Liver (tissue), 10 donors: ENCODE measurements at places on chromosomes 4 and X.

DNA sequence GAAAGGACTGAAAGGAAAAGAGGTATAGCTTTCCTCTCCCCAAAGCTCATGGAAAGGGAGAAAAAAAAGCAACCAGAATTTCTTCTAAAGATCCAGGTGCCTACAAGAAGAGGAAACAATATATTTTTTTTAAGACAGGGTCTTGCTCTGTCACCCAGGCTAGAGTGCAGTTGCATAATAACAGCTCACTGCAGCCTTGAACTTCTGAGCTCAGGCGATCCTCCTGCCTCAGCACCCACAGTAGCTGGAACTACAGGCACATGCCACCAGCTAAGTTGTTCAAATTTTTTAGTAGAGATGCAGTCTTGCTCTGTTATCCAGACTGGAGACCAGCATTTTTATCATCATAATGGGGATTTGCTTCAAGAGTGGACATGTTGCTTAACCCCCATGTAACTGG lies 30.5 kb upstream of the BBS12 start:
- no peak for DNase-seq

DNA sequence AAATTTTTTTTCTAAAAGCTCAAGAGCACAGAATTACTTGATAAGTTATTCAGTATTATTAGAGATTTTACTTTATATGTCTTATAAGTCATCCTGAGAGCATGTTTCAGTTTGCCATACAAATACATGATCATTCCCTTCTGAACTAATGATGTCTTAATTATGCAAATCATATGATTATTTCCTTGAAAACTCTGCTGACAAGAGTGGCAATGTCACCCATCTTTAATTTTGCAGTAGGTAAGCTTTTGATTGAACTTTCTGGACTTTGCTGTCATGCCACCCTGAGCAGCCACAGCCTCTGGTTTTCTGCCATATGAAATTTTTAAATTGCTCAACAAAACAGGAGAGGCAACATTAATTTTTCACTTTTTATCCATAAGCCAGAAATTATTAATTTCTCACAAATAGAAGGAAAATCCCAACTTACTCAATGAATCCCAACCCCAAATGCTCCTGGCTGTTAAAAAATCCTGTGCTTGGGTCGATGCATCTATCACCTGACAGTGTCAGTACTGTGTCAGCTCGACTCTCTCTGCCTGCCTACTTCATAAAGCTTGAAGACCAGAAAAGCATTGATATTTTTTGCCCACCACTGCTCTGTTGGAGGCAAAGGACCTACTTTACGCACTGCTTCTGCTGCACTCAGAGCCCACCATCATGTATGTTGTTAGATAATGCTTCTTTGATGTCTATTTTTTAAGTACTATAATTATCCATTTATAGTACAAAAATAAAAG lies 11.6 kb upstream of the HADH start:
- DNase-seq = no peak

DNA sequence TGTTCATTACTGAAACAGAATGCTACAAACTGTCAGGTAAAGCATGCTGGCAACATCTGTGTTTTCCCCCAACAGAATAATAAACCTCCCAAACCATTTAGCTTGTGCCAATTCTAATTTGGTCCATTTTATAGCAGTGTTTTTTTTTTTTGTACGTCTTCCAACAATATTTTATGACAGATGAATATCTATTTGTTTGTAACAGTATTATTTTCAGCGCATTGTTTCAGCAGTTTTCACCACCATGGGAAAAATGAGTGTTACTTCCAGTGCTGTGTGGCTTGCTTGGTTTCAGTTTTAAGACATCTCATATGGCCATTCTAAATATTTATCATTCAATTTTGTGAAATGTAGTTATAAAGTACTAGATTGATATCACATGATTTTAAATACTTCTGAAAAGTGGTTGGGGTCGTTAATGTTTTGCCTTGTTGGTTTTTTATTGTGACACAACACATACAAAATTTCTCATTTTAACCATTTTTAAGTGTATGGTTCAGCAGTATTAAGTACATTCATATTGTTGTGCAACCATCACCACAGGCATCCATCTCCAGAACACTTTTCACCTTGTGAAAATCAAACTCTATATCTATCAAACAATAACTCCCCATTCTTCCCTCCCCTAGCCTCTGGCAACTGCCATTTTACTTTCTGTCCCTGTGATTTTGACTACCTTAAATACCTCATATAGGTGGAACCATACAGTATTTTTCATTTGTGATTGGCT lies 25.6 kb upstream of the TBC1D19 start:
- DNase-seq = no peak

- no peak for DNase-seq
Observed at GRCh38 chrX:28329156-28329555, 258.1 kb upstream of the IL1RAPL1 start.

- no peak for DNase-seq
Observed at GRCh38 chr4:141548791-141549190, 87.6 kb upstream of the IL15 start.

DNA sequence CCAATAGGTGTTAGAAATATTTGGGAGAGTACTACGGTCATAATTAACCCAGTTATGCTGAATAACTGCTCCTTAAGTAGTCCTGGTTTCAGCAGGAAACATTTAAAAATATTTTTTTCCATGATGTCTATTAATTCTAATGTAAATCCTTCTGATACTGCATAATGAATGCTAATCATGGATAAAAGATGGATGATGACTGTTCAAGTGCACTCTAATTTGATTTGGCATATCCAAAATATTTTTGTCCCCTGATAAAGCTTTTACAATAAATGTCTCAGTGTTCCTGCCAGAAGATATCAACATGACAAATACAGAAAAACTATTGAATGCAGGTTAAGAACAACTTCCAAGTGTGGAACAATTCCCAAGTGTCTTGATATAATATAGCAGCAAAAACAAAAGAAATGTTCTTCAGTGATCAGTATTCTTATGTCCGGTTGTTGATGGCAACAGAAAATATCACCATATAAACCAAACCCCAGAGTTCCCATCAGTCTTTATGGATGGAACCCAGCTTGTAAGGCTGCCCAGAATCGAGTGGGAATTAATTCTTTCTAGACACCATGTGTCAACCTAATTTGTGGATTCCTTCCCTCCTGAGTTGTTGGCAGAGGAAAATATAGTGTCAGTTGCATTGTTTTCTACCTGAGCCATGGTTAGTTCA lies 205.4 kb upstream of the GK2 start:
- DNase-seq = no peak

DNA sequence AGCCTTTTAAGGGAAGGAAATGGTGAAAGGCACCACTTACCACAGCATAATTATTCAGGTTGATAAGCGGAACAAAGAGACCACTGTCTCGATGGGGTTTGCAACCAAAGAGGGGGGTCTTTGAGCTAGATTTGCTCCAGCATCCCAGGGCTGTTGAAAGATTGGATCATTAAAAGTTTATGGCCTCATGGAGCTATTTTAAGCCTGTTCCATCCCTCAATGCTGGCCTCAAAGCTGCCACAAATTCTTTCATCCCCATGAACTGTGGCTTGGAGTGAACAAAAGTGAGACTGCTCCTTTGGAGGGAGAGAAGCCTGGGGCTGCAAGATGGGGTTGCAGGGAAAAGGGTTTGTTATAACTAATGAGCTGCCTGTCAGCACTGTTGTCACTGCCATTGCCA lies 209.8 kb downstream of the RTL9 start:
- DNase-seq = no peak

GRCh38 chr4:121938282-121939092 lies 13.4 kb downstream of the TRPC3 start:
- no peak for DNase-seq

GRCh38 chr4:108794136-108794535 lies 31.3 kb upstream of the ETNPPL start:
- no peak for DNase-seq

DNA sequence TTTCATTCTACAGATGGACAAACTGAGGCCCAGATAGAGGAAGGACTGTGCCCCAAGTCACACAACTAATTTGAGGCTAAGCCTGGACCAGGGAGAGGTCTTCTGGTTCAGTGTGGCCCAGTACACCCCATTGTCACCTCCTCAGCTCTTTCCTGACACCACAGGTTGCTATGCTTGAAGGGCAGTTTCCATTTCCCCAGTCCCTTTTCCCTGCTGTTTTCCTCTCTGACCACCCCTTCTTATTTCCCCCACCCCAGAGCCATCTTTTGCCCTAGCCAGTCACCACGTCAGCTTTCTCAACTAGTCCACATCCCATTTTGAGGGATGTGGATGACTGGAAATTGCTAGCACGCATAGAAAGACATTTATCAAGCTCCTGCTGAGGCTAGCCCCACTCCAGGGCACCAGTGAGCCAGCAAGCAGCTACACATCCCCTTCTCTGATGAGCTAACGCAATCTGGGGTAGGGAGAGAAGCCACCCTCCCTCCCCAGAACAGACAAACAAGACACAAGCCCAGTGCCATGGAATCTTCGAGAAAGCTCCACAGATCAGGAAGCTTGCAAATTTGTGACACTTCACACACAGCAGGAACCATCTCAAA lies 1.3 kb downstream of the GABRE start:
- no peak for DNase-seq

DNA sequence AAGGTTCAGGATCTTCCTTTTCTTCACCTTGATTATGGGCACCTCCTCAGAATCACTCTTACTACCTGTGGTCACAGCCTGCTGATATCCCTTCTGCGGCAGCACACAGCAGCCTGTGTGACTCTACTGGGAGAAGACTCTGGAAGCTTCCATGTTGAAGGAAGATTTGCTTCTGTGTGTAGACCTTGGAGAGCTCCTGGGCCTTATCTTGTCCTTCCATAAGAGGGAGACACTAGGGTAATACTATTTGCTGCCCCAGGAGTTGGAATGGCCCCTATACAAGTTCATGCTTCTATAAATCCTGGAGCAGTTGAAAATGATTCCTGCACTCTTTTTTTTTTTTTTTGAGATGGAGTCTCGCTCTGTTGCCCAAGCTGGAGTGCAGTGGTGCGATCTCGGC lies 10.2 kb upstream of the SUPT20HL1 start:
- no peak for DNase-seq

- DNase-seq = no peak
Observed at GRCh38 chrX:115639334-115639880, 78.4 kb downstream of the PLS3 start.

- no peak for DNase-seq
Observed at GRCh38 chr4:7007142-7007907, 35.8 kb upstream of the TADA2B start.

DNA sequence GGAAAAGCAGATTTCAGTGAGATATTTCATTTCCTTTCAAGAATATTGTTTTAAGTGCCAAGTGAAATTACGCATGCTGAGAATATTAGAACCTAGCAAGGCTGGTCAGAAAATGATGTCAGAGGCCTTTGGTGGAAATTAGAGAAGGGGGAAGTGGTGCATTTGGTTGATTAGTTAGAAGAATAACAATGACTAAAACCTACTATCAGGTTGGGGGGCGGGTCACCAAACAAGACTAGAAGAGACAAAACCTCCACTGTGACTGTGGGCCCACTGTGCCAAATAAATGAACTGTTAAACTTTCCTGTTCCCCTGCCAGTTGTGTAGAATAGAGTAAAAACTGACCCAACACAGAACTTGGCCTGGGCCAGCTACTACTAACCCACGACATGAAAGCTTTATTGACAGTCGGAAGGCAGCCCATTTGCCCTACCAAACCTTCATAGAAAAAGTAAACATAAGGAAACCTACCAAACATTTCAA lies 2.9 kb downstream of the RAPGEF2 start:
- DNase-seq = no peak

- DNase-seq = no peak
Observed at GRCh38 chr4:16450031-16450430, 223.8 kb upstream of the TAPT1 start.

GRCh38 chr4:165512424-165512823 lies 133.6 kb downstream of the CPE start:
- no peak for DNase-seq

DNA sequence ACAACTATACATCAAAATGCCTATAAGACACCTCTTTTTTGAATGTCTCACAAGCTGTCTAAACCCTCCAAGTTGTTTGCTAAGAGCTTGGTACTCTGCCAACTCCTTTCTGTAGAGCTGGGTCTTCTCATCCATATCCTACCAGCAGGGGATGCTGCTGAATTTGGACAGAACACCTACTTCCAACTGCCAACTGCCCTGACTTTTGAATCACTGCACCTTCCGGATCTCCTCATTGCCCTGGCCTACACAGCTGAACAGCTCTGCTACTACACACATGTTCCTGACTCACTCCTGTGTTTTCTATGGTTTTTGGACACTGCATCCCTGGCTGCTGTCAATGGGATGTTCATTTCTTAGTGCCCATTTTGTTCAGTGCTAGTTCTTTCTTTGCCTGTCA lies 18.7 kb downstream of the FAM184B start:
- no peak for DNase-seq

DNA sequence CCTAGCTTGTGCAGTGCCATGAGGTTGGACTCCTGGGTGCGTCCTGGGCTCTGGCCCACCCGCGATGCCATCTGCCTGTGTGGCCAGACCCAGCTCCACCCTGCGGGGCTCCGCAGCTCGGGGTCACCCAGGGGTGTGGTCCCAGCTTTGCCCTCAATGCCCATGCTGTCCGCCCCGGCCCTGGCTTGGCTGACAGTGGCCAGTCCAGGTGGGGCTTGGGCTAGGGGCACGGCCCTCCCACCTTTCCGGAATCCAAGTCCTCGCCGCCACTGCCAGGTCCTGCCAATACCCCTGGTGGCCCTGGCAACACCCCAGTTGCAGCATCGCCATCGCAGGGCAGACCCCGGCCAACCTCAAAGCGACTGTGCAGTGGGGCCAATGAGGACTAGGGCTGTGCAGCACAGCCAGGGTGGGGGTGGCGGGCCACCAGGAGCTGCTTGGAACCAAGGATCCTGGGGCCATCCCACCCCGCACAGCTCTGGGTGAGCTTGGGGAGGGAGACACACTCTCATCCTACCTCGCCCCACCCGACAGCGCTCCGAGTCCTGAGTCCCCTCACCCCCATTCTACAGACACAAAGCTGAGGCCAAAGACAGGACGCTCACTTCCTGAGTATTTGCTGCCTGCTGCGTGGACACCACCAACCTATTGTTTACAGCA lies 80.9 kb downstream of the ZNF718 start:
- no peak for DNase-seq

DNA sequence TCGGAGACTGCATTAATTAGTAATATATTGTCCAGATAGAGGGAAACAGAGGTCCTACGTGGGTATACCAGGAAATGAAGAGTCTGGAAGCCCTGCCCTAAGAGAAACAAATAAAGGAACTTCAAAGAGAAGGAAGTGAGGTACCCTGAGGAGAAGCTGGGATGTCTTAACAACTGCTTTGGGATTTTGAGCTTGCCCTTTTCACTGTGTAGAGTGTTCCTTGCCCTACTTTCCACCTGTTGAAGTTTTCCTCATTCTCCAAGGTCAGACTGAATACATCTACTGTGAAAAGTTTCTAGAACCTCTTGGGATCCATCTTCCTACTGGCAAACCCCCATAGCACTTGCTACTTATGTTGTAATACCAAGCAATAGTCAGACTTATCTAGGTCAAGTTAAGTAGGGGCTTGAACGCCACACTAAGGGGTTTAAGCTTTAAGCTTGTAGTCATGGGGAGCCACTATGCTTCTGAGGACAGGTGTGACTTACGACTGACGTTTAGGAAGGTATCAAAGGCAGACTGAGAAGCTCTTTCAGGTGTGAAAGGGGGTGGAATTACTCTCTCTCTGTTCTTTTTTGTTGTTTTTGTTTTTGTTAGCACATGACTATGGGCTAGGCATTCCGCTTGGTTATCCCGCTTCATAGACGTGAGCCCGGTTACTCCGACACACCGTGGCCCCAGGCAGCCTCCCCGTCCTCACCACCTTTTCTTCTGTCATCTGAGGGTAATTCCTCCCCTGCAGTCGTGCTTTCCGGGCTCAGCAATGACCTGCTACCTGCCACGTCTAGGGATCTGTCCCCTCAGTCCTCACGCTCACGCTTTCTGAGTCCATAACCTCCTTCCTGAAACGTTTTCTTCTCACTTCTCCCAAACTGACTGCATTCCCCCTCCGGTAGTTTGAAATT lies 959 bp upstream of the REST start:
- no peak for DNase-seq
